Caudate nucleus (tissue), 63 donors: ENCODE measurements at places on chromosomes 7 and 10.

DNA sequence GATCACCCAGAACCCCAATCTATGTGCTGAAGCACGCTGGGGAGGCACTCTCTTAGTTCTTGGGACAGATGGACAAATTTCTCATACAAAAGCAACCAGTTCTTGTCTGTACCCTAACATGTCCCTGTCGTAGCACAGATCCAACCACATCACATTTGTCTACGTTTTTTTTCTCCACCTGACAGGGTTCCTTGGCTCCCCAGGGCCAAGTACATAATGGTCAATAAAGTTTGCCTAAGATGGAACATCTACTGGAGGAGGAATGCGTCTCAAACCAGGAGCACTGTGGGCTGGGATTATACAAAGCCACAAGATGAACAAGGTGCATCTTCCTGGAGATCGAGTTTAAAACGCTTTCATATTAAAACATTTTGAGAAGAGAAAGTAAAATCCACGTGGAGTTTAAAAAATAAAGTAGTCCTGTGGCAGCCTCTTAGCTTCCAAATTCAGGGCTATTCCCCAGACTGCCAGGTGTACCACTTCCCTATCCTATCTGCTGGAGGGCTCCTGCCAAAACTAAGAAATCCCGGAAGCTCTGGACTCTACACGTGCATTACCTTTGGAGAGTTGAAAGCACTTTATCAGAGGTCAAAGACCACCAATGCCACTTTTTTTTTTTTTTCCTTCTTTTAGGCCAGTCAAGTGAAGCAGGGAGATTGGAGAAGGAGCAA, 1.4 kb downstream of the TMEM243 start:
- DNase-seq, result no peak

DNA sequence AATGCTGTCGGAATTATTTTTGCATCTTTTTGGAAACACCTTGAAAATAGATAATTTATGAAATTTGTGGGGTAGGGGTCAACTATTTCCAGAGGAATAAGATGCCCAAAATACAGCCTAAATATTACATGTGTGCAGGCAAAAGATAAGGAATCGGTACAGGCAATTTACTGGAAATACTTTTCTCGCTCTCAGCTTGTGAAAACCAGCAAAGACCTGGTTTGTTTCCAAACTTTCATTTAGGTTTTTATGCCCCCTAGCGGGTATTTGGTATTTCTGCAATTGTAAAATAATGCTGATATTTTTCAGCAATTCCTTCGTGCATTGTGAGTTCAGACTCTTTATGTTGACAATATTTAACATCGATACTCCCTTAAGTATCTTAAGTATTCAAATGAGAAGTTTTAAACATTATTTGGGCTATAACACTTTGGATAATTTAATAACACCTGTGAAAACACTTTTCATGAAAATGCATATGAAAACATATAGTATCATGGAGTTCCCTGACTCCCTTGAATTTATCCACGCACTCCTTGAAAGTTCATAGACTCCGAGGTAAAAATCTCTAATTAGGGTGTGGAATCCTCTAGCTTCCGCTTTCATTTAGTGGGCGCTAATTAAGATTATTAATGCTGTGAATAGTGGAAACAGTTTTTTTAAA, 132.4 kb downstream of the TSPAN12 start:
- no peak for DNase-seq

GRCh38 chr10:14485986-14486385, 155.3 kb upstream of the FRMD4A start:
- DNase-seq, result no peak

DNA sequence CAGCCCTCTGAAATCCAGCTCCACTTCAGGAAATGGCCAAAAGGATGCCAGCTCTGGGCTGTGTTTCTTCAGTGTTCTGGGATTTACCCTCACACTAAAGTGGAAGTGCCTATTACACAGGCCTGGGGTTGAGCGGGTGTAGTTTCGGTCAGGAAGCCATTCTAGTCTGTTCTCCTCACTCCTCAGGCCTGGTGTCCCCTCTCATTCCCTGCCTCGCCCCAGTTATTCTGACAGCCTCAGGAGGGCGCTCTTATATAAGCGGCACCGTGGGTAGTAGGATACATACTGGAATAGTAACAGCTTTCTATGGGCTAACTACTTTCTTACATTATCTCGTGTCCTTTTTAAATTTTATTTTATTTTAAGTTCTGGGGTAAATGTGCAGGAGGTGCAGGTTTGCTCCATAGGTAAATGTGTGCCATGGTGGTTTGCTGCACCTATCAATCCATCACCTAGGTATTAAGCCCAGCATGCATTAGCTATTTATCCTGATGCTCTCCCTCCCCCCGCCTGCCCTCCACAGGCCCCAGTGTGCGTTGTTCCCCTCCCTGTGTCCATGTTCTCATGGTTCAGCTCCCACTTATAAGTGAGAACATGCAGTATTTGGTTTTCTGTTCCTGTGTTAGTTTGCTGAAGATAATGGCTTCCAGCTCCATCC, 12.2 kb upstream of the LGI1 start:
- DNase-seq, result no peak

GRCh38 chr10:131250454-131251145, 60.9 kb downstream of the TCERG1L start:
- DNase-seq, result no peak

DNA sequence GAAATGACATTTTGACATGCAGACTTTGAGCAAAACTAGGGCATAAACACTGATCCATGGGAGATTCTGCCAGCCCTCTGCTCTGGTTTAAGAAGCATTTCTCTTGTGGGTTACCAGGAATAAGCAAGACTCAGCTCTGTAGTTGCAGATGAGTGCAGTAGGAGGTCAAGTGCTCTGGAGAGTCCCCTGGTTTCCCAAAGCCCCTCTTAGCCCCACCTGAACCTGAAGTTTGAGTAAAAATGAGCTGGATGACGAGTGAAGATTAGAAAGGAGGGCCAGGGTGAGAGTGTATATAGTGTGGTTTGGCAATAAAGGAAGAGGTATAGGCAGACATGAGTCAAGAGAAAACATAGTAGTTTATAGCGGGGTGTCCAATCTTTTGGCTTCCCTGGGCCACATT, 220.3 kb downstream of the ARL4A start:
- DNase-seq, result no peak

DNA sequence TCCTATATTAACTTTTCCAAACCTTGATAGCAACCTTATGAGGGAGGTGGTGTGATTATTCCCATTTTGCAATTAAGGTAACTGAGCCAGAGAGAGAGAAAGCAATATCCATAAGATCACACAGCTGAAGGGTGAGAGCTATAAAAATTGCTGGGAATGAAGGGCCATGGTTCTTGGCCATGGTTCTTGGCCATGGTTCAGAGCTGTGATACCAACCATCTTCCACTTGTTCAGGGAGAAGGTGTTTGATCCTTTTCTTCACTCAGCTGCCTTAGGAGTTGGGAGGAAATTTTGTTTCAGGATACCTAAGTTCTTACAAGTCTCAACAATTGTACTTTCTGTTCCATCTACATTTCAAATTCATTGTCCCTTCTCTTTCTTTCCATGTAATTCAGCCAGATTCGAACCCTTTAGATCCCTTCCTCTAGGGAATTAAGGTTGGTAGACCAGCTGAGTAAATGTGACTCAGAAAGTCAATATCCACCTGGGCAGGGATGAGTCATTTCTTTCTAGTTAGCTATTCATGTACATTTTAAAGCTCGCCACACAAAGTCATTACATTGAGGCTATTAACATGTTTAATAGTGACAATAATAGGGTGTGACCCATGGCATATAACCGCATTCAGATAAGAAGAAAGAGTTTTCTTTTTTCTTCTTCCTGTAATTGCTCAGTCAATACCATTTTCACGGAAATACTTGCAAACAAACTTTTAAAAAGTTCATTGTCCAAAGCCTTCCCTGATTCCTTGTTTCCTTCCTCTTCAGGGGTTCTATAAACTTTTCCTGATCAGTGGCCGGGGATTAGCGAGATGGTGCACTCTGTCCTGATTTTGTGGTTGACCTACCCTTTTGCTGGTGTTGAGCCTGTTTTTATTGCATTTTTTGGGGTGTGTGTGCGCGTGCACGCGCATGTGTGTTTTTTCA, 143.4 kb downstream of the TCF7L2 start:
- no peak for DNase-seq

GRCh38 chr7:73429215-73429614, 4.4 kb upstream of the FZD9 start:
- no peak for DNase-seq

GRCh38 chr10:86759073-86759672, 2.8 kb downstream of the BMPR1A start:
- DNase-seq, result no peak
